ENCODE measurements at places on chromosomes 7 and 10.

DNA sequence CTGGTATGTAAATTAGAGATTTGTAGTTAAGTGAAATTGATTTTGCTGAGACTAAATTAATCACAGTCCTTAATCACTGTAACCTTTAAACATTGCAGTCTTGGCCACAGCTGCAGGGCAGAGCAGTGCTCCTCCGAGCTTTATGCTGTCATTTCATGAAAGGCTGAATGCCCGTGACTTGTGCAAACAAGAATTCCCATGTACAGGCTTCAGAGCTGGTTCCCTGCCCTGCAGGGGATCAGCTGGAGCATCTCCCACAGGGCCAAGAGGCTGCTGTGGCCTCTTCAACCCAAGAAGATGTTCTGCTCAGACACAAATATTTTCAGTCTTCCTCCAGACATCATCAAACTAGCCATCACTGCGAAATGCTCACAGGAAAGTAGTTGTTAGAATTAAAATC lies 419.1 kb downstream of the AUTS2 start:
- DNase-seq = no peak

DNA sequence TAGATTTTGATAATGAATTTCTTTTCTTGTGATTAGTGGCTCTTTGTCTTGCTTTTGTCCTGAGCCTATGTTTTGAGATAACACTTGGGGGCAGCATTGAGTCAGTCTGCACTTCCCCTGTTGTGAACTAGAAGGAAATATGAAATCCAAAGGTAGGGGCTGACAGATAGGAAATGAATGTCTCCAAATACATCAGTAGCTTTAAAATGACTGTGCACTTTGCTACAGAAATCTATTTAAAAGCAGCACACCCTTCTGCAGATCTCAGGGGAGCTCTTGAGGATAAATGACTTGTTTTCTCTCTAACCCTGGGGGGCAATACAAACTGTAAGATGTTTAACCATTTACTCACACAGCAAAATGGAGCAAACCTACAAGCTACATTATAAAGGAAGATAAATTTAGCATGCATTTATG lies 176.0 kb upstream of the MYO3A start:
- DNase-seq = peak; percentile 24

- DNase-seq = no peak
These were observed 35.3 kb downstream of the FOXL3 start for GRCh38 chr7:325051-325798.

DNA sequence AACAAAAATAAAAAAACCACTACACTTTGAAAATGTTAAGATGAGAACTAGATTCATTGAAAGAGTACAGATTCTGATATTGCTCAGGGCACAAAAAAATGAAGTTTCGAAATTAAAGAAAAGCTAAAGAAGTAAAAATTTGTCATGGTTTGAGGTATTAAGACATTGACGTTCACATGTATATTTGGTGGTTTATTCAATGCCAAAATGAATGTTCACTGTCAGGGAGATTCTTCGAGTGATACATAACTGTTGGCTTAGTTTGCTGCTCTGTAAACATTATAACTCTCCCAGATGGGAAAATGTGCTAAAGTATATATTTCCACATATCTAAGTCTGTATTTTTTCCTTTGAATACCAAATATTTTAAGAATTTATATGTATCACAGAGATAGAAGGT lies 345.0 kb downstream of the SEMA3D start:
- DNase-seq = no peak

GRCh38 chr10:84296091-84296981 lies 32.1 kb upstream of the CCSER2 start:
- DNase-seq = peak; percentile 87

DNA sequence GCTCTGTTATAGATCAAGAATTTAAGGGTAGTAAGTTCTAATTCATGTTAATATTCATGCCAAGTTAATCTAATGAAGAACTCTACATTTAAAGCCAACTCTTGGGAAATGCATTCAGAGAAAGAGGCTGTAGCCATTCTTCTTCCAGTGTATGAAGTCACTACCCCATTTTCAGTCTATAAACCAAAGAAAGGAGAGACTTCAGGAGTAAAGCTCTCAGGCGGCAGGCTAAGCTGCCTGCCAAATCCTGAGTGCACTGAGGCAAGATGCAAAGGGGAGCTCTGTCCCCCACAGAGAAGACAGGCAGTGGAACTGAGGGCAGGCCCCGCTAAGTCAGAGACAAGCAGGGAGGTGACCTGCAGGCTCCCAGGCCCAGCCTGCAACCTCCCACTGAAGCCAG lies 41.5 kb downstream of the SLIT1 start:
- DNase-seq = no peak

DNA sequence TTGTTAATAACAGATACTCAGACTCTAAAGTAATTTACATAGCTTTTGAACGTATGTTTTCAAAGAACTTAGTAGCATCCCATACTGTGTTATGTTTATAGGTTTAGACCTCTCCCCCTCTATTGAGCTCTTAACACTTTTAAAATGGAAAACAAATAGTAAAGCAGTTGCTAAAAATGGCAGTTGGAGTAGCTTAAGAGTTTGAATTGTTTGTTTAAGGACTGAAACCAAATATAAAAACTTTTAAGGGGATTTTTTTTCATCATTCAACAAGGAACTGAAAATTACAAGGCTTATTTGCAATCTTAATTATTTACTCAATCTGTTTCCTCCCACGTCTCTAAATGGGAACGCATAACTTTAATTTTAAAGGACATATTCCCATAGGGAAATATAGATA lies 1.6 kb upstream of the SPAG6 start:
- DNase-seq = no peak

DNA sequence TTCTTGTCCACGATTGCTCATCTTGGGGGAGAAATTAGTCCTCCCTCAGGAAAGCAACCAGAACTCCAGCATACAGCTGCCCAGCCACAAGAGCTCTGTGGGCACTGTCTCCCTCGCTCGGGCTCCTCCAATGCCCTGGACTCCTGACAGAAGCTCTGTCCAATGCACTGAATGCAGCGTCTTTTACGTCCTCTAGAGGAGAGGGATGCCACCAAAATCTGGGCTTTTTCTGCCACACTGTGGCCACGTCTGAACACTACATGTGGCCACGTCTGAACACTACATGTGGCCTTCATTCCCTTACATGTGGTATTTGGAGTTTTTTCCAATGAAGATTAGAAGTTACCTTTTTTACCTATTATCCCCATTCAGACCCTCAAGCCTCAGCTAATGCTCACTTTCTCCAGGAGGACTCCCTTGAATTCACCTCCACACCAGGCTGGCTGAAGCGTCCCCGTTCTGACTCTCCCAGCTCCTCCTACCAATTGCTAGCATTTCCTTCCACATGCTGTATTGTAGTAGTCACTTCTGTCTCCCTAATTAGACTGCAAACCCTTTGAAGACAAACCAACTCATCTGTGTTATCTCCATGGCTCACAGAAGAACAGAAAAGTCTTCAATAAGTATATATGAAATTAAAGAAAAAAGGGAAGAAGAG lies 134.3 kb upstream of the PDE1C start:
- DNase-seq = peak; percentile 83

GRCh38 chr10:129612481-129613109 lies 145.6 kb downstream of the MGMT start:
- no peak for DNase-seq

DNA sequence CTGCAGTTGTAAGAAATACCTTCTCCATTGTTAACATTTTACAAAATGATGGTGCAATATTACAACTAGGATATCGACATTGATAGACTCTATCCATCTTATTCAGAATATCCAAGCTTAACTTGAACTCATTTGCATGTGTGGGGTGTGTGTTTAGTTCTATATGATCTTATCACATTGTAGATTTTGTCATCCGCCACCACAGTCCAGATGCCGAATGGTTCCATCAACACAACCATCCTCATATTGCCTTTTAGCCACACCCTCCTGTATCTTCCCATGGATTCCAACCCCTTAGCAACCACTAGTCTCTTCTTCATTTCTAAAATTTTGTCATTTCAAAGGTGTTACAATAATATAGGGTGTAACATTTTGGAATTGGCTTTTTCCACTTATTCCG lies 452.9 kb upstream of the AKR1E2 start:
- no peak for DNase-seq

- DNase-seq = no peak
These were observed 168.5 kb upstream of the MEOX2 start for GRCh38 chr7:15854841-15855524.

- DNase-seq = no peak
These were observed 42.9 kb downstream of the MKI67 start for GRCh38 chr10:128083191-128083895.

DNA sequence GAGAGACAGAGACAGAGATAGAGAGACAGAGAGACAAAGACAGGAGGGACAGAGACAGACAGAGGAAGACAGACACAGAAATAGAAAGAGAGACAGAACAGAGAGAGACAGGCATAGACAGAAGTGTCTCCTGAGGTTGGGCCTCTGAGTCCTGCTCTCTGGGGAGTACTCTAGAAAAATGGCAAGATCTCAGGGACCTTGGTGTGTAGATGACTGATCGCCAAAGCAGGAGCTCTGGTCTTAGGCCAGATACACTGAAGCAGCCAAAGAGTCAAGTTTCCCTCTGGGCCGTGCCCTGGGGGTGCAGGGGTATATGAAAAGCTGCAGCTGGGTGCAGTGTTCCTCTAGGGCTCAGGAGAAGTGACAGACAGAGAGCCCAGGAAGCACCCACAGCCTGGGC lies 176.6 kb upstream of the TNS3 start:
- DNase-seq = no peak

GRCh38 chr10:3639546-3639945 lies 145.5 kb downstream of the KLF6 start:
- DNase-seq = no peak

DNA sequence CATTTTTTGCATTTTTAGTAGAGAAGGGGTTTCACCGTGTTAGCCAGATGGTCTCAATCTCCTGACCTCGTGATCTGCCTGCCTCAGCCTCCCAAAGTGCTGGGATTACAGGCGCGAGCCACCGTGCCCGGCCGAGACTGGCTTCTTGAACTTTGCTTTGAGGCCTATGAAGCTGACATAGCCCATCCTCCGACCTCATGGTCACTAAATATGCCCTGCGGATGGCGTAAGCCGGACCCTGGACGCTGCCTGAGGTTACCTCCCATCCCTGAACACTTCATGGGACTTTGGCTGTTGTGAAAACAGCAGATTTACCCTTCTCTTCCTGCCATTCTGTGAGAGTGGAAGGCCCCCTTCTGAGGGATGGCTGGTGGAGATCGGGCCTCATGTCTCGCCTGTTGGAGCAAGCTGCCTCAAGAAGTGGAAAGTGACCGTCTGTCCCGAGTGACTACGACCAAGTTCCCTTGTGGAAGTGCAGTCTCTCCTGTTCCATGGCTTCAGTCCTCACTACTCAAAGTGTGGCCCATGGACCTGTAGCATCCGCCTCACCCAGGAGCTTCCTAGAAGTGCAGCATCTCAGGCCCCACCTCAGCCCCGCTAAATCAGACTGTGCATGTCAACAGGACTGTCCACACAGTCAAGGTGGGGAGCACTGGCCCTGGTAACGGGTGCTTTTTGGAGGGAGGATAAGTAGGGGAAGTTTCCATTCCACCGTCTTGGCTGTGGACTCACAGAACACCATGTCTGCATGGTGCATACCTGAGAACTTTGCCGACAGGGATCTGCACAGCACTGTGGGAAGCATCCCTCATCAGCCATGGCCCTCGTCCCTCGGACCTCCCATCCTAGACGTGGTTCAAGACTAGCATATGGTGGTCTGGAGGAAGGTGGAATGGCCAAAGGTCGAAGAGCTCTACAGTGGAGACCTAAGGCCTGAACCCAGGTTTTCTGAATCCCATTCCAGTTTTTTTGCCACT lies 210.5 kb upstream of the SHH start:
- DNase-seq = no peak

DNA sequence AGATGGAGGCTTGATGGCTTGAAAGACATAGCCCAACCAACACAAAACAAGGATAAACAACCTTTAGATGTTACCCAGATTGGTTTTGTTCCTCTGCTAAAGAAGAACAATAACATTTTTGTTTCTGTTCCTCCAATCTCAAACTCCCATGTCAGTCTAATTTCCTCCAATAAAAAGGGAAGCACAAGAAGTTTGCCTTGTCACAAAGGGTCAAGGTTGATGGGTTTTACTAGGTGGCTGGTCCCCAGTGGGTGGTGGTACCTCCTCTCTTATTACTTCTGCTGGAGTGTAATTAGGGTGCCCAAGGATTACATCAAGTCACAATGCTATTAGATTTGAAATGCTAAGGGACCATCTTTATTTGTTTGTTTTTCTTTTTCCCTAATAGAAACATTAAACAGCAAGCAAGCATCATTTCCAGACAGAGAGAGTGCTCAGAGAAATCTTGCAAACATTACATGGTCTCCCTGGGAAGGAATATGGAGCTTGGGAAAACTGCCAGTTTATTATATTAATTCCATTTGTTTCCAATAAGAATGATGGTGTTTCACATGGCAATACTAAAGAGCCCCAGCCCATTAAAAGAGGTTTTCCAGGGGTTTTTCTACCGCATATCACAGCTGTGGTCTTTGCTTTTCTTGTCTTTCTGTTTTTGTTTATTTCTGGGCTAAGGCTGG lies 78.3 kb upstream of the AOAH start:
- DNase-seq = no peak

GRCh38 chr7:71171476-71171875 lies 39.5 kb downstream of the GALNT17 start:
- no peak for DNase-seq

DNA sequence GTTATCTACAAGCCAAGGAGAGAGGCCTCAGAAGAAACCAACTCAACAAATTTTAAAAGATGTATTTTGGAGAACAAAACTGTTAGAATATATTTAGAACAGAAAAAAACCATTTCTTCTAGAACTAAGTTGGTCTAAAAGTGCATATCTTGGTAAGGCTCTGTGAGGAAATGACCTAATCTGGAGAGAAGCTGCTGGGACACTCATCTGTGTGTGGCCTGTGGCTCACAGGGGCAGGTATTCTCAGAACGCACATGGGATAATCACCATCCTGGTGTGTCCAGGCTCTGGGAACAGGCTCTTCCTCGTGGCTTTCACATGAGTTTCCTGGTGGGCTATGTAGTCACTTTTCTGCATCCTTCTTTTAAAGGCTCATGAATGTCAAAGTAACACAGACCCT lies 38.1 kb upstream of the PRSS1 start:
- peak; percentile 60 for DNase-seq

DNA sequence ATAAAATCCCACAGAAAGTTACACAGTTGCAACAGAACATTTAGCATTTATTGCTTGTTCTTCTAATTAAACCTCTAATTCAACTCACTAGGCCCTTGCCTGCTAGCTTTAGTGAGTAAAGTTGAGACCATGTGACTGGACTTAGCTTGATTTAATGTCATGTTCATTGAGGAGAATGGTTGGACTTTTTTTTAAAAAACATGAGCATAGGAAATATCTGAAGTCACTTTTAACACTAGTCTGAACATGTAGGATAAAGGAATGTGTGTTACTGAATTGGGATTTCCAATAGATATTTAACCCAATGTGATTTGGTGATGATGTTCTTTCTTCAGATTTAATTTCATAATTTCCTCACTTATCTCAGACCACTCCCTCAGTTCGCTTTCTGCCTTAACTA lies 24.6 kb upstream of the GLCCI1 start:
- DNase-seq = no peak

- no peak for DNase-seq
These were observed 525 bp downstream of the UBE2D4 start for GRCh38 chr7:43926798-43927123.

Data from HT1080 (cell line).